ENCODE measurements at places on chromosomes 2 and 18.

- DNase-seq = no peak
Measured at GRCh38 chr2:64323197-64323596, 130.8 kb upstream of the LGALSL start.

DNA sequence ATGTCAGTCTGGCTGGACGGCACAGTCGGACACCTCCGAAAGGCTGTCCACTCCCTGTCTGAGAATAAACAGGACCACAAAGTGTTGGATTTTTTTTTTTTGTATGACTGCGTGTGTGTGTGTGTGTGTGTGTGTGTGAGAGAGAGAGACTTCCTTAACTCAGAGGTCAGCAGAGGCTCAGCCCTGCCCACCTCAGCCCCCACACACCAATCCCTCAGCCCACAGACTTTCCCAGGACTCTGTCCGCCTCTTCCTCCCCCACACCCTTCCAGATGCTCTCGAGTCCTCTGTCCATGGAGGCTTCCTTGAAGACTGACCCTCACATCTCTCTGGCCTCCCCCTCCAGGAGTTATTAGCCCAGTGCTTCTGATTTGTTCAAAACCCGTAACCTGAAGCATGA is 147.3 kb downstream of the BCL11A start:
- DNase-seq = no peak

DNA sequence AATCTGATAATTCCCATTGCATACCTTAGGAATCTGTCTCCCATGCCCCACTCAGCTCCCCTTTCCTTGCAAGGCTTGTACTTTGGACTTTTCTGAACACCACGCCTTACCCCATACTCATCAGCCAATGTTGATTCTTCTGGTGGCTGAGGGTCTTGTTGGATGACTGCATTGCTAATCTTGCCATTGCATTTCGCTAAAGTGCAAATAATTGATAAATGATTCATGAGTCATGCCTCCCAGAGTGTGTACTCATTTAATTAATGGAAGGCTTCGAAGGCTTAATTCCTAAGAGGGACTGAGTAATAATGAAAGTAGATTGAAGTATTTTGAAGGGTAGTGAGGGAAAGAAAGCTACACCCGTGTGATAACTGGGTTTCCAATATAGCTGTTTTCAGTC is 28.0 kb upstream of the PPP1R1C start:
- DNase-seq = no peak

GRCh38 chr2:134527381-134527780 is 191.4 kb downstream of the TMEM163 start:
- DNase-seq = no peak

Data from left forelimb (tissue), 1 donor.